ENCODE measurements at places on chromosomes 13 and 19.
A peak's percentile ranks its signal among the peaks of the same experiment; 100 is the strongest.

DNA sequence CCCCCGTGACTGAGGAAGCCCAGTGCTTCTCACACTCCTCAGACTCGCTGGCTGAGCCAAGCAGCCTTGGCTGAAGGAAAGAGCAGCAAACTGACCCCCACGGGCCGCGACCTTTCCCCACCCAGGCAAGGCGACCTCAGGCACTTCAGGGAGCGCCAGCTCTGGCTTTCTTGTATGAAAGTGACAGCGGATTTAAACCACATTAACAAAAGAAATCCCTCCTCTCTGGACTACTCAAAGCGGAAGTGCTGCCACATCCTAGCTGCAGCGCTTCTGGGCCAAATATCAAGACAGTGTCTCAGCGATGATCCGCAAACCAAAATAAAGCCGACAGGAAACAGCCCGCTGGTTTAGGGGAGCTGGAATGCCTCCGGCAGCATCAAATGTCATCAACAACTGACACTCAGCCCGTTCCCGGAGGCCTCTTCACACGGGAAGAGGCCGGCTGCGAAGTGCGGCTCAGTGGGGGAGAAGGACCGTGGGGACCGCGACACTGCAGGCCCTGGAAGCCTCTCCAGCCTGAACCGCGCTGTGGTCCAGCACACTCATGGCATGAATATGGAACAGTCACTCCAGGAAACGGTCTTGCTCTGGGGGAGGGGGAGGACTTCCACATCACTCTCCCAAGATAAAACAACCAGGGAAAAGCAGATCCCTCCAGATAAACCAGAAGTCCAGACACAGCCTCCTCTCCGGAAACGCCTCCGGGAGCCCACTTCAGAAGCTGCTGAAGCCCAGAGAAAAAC is 1.4 kb downstream of the RASA3 start:
- peaks cover 5% of the 10 kb centered on the region for H3K36me3 ChIP-seq
- peaks cover 65% of the 10 kb centered on the region for H3K4me1 ChIP-seq
- no peaks in the 10 kb centered on the region for H3K27me3 ChIP-seq
- DNase-seq: peak; percentile 84

- no peak overlapping the region for H3K4me3 ChIP-seq
- H3K4me1 ChIP-seq: peaks cover 10% of the 10 kb centered on the region
- H3K27ac ChIP-seq: peak overlapping the region; percentile 20
Measured at GRCh38 chr19:17488593-17489391, 18.5 kb downstream of the SLC27A1 start.

- H3K27me3 ChIP-seq: no peaks in the 10 kb centered on the region
- no peak overlapping the region for H3K4me3 ChIP-seq
- no peak for DNase-seq
- no peaks in the 10 kb centered on the region for H3K36me3 ChIP-seq
- no peaks in the 10 kb centered on the region for H3K4me1 ChIP-seq
Measured at GRCh38 chr13:38537051-38537450, 149.8 kb upstream of the FREM2 start.

DNA sequence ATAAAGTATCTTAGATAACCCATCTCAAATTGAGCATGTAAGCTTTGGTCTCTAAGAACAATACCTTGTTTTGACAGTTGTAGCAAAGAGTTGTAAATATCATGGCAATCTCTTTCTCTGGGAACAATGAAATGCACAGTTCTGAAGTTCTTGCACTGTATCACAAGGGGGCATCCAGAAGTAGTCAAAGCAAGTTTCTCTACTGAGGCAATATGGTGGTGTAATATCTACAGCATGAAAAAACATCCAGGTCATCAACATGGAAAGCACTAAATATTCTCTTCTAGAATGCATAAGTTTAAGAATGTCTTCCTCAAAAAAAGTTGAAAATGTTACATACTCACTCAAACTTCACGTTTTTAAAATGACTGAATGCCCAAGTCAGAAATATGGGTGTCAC is 19.6 kb downstream of the MTMR6 start:
- no peaks in the 10 kb centered on the region for H3K4me1 ChIP-seq
- no peak overlapping the region for H3K27ac ChIP-seq
- H3K36me3 ChIP-seq: peaks cover 23% of the 10 kb centered on the region
- H3K4me3 ChIP-seq: no peak overlapping the region
- no peaks in the 10 kb centered on the region for H3K27me3 ChIP-seq

DNA sequence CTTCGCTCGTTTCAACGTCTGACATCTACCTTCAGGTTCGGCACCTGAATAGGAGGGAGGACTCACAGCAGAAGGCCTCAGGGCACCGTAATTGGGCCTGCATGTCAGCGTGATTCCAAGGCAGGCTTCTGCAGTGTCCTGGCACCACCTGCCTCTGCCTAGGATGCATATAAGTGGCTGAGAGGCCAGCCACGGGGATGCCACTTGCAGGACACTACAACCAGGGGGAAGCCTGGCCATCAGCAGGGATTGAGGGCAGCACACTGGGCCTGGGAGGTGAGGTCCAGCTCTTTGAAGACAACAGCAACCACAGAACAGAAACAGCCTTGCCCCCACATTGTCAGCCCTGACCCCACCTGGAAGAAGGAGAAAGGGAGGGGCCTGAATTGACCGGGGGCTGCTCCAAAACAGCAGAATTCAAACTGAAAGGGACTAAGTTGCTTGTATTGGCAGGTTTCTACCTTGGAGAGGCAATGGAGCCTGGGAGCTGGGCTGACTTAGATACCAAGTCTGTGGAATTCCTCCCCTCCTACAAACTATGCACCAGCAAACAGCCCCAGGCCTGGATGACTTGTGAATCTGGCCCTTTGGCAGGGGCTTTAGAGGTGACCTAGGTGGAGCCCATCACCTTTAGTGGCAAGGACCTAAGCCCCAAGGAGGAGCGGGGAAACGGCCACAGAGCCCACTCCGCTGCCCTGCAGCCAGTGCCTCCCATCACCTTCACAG is 34.1 kb upstream of the POMP start:
- H3K4me1 ChIP-seq: no peaks in the 10 kb centered on the region
- H3K36me3 ChIP-seq: no peaks in the 10 kb centered on the region

DNA sequence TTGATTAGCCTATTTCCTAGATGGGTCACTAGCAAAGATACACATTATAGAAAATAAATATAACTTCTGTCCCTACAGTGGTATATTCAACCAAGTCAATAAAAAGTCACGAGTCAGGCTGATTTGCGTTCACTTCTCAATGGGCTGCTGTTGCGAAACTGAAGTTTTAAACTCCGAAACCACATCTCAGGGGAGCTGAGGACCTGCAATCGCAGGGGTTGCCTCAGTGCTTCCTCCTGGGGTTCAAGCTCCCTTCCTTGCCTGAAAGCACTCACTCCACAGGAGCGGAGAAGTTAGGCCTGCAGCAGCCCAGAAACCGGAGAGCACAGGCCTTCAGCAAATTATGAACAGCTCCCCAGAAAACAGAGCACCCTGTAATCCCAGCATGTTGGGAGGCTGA is 39.6 kb downstream of the RAB20 start:
- no peak overlapping the region for H3K4me3 ChIP-seq
- DNase-seq: peak; percentile 39
- H3K27me3 ChIP-seq: peaks cover 2% of the 10 kb centered on the region

DNA sequence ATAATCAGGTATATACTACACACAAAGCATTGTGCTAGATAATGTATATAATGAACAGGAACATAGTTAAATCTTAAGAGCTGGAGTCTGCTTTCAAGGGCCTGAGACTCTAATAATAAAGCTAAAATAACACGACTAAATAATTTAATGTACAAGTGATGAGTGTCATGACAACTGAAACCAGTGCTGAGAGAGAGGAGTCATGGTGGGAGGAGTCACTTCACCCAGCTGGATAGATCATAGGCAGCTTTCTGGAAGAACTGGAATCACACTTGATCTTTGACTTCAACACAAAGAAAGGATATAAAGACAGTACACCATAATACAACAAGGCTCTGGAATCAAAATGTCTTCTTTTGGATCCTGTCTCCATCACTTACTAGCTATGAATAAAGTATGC is 7.1 kb downstream of the RBM26 start:
- H3K27me3 ChIP-seq: no peaks in the 10 kb centered on the region
- no peak overlapping the region for H3K4me3 ChIP-seq
- H3K36me3 ChIP-seq: peaks cover 14% of the 10 kb centered on the region

GRCh38 chr19:42323852-42324654 is 1.4 kb upstream of the MEGF8 start:
- H3K4me1 ChIP-seq: peaks cover 23% of the 10 kb centered on the region
- no peak for DNase-seq
- H3K36me3 ChIP-seq: no peaks in the 10 kb centered on the region
- peaks cover 49% of the 10 kb centered on the region for H3K27me3 ChIP-seq
